ENCODE measurements at places on chromosomes 11 and 22.
A peak's percentile ranks its signal among the peaks of the same experiment; 100 is the strongest.

GRCh38 chr22:23581260-23581650 is 1.2 kb upstream of the IGLL1 start:
- no peak for DNase-seq

DNA sequence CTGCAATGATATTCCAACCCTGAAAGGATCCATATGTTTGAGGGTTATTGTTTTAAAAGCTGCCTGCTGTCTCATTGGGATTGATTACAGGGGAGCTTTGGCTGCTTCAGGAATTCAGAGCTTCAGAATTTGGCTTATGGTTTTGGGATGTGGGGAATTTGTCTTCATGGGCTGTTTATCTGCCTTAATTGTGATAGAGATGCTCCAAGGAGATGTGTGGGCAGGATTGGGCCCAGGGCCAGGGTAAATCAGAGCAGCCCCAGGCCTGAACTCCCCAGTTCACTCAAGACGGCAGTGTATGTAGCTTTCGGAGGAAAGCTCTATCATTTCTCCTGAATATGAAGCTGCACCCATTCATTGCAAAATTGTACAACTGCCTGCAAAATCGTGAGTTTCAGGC is 88.5 kb downstream of the ALX4 start:
- no peak for DNase-seq

- no peak for DNase-seq
Observed at GRCh38 chr11:26599876-26600434, 27.9 kb upstream of the MUC15 start.

DNA sequence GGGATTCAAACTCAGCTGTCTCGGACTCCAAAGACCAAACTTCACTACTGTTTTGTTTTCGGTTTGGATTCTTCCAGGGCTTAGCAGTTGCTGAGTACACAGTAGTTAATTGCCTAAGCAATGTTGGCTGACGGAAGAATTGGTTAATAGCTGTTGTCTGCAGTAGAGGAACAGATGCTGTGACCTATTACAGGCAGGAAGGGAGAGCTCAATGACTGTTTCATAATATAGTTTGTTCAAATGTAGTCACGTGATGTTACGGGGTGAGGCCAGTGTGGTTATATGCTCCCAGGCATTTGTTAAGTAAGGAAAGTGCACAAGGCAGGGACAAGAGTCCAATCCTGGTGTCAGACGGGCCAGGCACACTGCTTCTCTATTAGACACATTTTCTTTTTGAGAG is 222.6 kb upstream of the CCDC90B start:
- no peak for DNase-seq

GRCh38 chr22:46018859-46019258 is 41.9 kb upstream of the WNT7B start:
- DNase-seq = no peak

- no peak for DNase-seq
Observed at GRCh38 chr11:130782361-130783222, 133.7 kb downstream of the SNX19 start.

GRCh38 chr22:25008666-25009065 is 56.1 kb downstream of the KIAA1671 start:
- DNase-seq = no peak

GRCh38 chr22:19393704-19394103 is 37.8 kb downstream of the HIRA start:
- DNase-seq = no peak

- DNase-seq = peak; percentile 35
Observed at GRCh38 chr11:47270331-47271271, 668 bp downstream of the MADD start.

DNA sequence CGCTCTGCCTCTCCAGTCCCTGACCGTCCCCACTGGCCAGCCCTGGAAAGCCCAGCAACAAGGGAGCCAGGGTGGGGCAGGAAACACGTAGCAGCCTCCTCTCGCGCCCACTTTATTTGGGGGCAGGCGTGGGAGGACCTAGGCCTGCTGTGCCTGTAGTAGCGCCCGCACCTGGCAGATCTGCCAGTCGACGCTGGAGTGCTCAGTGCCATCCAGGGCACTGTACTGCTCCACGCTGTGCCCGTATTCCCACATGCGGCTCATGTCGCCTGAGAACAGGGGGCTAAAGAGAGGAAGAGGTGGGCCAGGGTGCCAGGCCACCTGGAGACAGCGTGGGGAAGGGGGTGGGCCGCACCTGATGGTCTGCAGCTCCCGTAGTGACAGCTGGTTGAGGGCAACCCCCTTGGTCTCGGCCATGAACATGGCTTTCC is 17.0 kb upstream of the DRICH1 start:
- no peak for DNase-seq

DNA sequence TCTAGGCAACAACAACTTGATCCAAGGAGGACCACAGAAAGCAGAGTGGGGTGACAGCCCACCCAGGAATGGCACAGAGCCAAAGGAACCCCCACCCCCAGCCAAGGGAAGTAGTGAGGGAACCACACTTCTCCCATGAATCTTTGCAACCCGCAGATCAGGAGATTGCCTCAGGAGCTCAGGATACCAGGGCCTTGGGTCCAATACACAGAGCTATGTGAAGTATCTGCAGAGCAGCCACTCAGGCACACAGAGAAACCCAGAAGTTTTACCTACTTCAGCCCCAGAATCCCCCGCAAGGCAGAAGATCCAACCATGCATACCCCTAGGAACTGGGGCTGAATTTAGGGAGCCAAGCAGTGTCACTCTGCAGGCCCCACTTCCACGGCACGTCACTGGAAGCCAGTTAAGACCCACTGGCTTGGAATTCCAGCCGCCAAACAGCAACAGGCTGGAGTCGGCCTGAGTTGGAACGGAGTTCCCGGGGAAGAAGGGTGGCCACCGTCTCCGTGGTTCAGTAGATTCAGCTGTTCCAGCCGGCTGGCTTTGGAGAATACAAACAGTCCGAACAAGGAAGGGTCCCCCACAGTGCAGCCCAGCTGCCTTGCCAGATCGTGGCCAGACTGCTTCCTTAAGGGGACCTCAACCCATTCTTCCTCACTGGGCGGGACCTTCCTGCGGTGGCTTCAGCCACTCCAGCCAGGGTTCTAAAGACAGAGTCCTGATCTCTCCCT is 174.1 kb downstream of the TTC28 start:
- no peak for DNase-seq

DNA sequence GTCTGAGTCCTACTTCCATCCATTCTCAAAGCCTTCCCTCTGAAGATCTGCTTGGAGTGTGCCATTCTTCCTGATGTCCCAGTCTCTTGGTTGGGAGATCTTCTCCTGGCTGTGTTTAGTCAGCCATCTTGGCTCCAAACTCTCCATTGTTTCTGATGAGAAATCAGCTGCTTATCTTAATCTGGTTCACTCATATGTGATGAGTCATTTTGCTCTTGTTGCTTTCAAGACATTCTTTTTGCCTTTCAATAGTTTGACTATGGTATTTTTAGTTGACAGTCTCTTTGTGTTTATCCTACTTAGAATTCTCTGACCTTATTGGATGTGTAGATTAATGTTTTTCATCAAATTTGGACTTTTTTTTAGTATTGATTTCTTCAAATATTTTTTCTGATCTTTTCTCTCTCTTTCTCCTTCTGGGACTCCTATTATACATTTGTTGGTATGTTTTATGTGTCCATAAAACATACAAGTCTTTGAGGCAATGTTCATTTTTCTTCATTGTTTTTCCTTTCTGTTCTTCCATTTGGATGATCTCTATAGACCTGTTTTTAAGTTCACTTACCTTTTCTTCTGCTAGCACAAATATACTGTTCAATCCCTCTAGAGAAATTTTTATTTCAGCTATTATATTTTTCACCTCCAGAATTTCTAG is 77.2 kb upstream of the CLPB start:
- DNase-seq = no peak

- DNase-seq = no peak
Observed at GRCh38 chr11:104534278-104534677, 364.0 kb downstream of the CASP12 start.

DNA sequence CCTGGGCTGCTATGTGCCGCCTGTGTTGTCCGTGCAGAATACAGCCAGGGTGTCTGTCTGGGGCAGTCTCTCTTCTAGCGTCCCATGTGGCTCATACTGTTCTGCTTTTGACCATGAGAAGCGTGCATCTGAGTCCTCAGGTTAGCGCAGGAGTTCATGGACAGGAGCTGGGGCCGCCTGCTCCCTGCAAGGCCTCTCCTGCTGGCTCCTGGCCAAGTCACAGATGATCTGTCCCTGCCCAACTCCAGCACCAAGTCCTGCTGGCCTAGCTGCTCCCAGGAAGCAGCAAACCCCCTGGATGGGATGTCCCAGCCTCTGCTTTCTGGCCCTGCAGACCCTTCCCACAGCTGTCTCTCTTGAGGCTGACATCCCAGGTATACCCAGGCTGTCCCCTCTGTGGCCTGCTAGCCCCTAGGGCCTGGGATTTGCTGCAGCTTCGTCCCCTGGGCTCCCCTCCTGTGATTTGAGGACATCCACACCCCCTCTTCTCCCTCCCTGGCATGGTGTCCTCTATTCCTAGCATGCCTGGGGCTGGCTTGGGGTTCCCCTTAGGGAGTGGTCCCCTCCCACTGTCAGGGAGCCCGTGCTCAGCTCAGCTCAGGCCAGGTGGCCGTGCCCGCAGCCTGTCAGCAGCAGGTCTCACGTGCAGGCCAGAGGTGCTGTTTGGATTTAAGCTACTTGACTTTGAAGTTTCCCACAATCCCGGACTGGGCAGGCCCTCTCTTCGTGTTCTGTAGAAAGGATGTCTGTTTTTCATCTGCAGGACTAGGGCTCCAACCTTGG is 17.8 kb downstream of the PRR5 start:
- no peak for DNase-seq

DNA sequence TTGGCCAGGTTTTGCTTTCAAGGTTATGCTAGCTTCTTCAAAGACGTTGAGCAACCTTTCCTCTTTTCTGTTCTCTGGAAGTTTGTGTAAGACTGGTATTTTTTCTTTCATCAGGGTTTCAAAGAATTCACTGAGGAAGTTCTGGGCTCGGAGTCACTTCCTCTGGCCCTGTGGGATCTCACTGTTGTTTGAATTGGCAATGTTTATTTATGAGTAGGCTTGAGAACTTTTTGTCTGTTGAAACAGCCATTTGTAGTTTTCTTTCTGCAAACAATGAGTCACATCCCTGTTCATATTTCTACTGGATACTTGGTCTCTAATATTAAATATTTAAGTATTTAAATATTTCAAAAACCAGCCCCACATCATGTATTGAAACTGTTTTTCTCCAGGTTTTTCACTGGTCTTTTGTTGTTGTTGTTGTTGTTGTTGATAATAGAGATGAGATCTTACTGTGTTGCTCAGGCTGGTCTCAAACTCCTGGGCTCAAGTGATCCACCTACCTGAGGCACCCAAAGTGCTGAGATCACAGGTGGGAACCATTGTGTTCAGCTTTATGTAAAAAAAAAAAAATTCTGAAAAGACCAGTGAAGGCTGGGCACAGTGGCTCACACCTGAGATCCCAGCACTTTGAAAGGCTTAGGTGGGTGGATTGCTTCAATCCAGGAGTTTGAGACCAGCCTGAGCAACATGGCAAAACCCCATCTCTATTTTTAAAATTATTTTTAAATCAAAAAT is 26.9 kb downstream of the SUSD2 start:
- DNase-seq = peak; percentile 97

GRCh38 chr11:65131417-65131776 is 2.9 kb downstream of the SYVN1 start:
- no peak for DNase-seq

DNA sequence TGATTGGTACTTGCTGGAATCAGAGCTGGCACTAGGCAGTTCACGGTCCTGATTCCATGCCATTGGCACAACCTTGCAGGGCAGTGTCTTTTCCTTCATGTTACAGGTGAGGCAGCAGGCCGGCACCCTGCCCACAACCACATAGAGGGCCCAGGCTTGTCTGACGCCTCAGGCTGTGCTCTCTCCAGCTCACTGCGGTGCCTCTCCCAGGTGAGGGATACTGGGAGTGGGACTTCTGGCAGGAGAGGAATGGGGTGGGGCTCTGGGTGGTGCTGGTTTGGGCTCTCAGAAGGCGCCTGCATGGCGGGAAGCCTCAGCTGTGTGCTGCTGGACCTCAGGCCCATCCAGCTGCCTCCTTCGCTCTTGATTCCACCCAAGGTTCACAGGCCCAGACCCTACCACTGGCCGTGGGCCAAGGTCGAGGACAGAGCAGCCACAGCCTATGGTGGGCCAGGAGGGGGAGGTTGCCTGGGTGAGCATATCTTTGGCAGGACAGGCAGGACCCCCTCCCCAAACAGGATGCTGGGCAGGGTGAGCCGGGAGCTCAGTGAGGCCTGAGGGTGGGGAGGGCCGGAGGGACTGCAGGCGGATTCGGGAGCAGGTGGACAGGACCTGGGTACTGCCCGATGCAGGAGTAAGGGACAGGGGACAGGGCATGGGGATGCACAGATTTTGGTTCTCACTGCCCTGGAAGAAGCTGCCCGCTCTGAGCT is 7.0 kb upstream of the MPPED1 start:
- DNase-seq = no peak

DNA sequence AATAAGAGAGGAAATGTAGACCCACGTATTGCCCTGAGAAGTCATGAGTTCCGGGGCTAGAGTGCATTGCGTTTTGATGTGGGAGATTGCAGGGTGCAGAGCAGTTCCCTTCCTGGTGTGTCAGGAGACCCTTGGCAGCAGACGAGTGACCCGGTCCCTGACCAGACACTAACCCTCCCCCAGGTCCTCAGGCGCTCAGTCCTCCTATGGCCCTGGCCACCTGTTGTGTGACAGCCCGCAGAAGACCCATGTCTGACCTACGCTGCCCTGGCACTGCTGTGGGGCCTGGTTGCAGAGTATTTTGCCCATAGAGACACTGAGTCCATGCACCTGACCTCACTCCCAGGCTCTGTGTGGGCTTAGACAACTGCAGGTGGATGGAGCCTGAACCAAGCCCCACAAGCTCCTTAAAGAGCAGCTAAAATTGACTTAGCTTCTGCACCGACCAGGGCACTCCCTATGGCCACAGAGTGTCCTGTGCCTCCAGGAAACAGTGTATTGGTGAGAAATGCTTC is 833.8 kb downstream of the TBC1D22A start:
- no peak for DNase-seq

DNA sequence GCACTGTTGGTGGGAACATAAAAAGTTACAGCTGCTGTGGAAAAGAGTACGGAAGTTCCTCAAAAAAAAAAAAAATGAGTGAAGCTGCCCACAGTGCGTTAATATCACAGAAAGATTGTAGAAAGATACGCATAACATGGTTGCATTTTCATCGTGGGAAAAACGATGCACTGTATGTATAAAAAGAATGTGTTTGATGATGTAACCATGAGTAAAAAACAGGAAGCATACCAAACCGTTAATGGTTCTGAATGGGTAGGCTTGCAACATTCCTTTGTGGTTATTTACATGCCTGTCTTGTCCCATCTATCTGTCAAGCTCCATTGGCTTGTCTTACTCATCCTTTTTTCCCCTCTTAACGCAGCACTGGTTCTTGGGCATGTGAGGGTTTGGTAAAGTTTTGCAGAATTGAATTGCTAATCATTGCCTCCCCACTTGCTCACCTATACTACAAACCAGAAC is 33.8 kb upstream of the DKK3 start:
- DNase-seq = peak; percentile 88

GRCh38 chr22:45552580-45553350 is 50.1 kb downstream of the FBLN1 start:
- peak; percentile 48 for DNase-seq
